Progenitor cell of endocrine pancreas (in vitro differentiated cells): ENCODE measurements at places on chromosomes 2 and 18. TPM values are rescaled to one million over a fixed set of nuclear protein-coding genes. Genes with fewer than 3 reads are reported as not detected.
A peak's percentile ranks its signal among the peaks of the same experiment; 100 is the strongest.

- no peak overlapping the region for H3K4me3 ChIP-seq
- no peak for DNase-seq
- no peaks in the 10 kb centered on the region for H3K36me3 ChIP-seq
Observed at GRCh38 chr2:65355186-65355831, 77.1 kb downstream of the SPRED2 start.

DNA sequence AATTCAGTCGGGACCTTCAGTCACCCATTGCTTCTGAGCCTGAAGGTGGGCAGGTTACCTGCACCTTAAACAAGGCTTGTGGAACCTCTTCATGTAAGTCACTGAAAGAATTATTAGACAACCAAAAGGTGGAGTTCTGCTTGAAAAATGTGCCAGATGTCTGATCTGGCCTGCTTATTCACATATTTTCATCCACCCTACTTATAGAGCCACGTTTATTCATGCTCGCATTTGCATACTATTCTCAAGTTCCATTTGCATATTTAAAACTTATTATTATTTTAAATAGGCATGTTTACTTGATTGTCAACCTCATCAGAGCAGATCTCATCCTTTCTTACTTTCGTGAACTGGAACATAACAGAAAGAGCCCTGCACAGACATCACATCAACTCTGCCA lies 140.0 kb upstream of the NABP1 start:
- no peaks in the 10 kb centered on the region for H3K36me3 ChIP-seq
- no peak overlapping the region for H3K4me3 ChIP-seq
- no peaks in the 10 kb centered on the region for H3K27me3 ChIP-seq
- DNase-seq, result no peak
- H3K27ac ChIP-seq, result no peak overlapping the region
- H3K4me1 ChIP-seq, result no peaks in the 10 kb centered on the region

GRCh38 chr2:240930631-240931318 lies 24.6 kb downstream of the CROCC2 start:
- no peaks in the 10 kb centered on the region for H3K4me1 ChIP-seq
- peaks cover 20% of the 10 kb centered on the region for H3K27me3 ChIP-seq
- no peak overlapping the region for H3K27ac ChIP-seq
- no peak overlapping the region for H3K4me3 ChIP-seq
- H3K36me3 ChIP-seq, result no peaks in the 10 kb centered on the region

DNA sequence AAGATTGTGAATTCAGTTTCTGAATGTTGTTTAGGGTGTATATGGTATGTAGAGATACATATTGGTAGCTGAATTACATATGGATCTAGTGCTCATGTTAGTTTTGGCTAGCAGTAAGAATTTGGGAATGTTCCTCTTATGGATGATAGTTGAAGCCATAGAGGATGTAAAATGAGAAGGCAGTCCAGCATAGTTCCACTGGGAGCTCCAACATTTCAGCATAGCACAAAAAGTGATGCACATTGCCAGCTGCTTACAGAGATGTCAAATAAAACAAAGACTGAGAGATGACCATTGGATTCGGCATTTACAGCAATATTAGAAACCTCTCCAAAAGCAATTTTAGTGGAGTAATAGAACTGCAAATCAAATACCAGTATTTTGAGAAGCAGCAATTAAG lies 77.4 kb downstream of the EML4 start:
- H3K4me3 ChIP-seq, result no peak overlapping the region
- no peak overlapping the region for H3K27ac ChIP-seq
- no peaks in the 10 kb centered on the region for H3K27me3 ChIP-seq
- H3K36me3 ChIP-seq, result peaks cover 4% of the 10 kb centered on the region

DNA sequence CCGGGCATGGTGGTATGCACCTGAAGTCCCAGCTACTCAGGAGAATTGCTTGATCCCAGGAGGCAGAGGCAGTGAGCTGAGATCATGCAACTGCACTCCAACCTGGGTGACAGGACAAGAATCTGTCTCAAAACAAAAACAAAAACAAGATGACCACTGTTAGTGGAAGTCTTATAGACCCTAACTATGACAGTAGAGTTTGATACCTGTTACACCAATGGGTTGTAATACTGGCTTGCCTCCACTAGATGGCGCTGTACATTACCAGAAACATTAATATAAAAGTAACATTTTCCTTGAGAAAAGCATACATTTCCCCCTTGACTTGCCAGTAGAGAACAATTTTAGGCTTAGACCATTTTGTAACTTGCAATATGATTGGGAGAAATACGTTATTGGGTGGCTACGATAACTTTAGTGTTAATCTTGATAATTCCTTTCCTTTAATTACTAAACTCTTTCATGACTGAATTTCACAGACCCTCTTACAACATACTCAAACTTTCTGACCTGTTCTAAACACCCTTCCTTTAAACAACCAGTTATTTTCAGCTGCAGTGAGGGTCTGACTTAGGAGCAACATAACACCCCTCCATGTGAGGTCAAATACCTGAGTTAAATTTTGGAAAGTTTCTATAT lies 19.5 kb downstream of the SLC25A52 start:
- peaks cover 4% of the 10 kb centered on the region for H3K36me3 ChIP-seq
- H3K4me3 ChIP-seq, result no peak overlapping the region
- no peaks in the 10 kb centered on the region for H3K27me3 ChIP-seq
- H3K27ac ChIP-seq, result no peak overlapping the region
- H3K4me1 ChIP-seq, result no peaks in the 10 kb centered on the region

GRCh38 chr2:215870088-215870490 lies 143.3 kb downstream of the MREG start:
- H3K27ac ChIP-seq, result no peak overlapping the region
- H3K36me3 ChIP-seq, result no peaks in the 10 kb centered on the region
- no peaks in the 10 kb centered on the region for H3K27me3 ChIP-seq
- DNase-seq, result no peak

DNA sequence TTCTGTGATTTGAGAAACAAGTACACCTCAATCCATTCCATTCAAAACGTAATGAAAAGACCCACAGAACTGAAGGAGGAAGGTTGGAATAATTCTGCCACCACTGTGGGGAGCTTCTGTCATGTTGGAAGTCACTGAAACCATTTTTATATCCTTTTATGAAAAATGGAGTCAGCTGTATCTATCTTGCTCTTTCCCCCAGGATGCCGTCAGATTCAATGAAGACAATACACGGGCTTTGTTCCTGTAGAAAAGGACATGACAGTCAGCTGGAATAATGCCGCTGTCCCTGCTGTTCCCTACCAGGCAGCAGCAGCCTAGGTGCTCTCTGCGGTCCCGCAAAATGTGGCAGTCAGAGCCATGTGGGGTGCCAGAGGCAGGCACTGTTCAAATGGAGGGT lies 52.5 kb upstream of the APCDD1 start:
- no peak for DNase-seq
- H3K4me3 ChIP-seq, result no peak overlapping the region
- peaks cover 29% of the 10 kb centered on the region for H3K27me3 ChIP-seq
- H3K27ac ChIP-seq, result no peak overlapping the region
- H3K4me1 ChIP-seq, result peaks cover 8% of the 10 kb centered on the region
- no peaks in the 10 kb centered on the region for H3K36me3 ChIP-seq

DNA sequence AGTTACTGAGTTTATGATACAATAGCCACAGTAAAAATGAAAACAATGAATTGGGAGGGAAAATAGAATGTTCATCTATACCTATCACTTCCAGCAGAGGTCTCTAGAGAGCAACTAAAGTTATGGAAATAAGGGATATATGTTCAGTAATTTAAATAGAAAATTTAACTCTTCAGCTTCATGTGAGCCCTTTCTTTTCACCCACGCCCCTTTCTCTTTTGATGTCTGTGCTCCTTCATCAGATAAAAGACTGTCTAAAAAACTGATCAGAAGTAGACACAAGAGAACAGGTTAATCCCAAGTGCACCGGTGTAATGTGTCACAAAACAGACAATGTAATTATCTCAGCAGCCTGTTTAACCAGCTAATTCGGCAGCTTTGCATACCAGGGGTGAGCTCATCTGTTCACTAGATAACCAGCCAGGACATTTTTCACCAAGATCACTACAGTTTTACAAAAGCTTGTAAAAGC lies 238.5 kb upstream of the ERBB4 start:
- peaks cover 9% of the 10 kb centered on the region for H3K4me1 ChIP-seq
- peak overlapping the region; percentile 40 for H3K27ac ChIP-seq
- no peak for DNase-seq

GRCh38 chr2:236036045-236036444 lies 132.1 kb downstream of the GBX2 start:
- H3K27me3 ChIP-seq, result no peaks in the 10 kb centered on the region
- H3K36me3 ChIP-seq, result peaks cover 4% of the 10 kb centered on the region
- no peak overlapping the region for H3K27ac ChIP-seq

INO80C gene
- 30.0 and 31.6 TPM in 2 replicates for total RNA-seq

SAG gene
- total RNA-seq, result not detected in 2 replicates

MTA3 gene
- total RNA-seq, result 96.0 and 102 TPM in 2 replicates

INO80B gene
- 46.8 and 51.0 TPM in 2 replicates for total RNA-seq

PRKCE gene
- total RNA-seq, result 3.9 and 4.2 TPM in 2 replicates

PDCD1 gene
- total RNA-seq, result not detected in 2 replicates

RAB11FIP5 gene
- 22.0 and 23.5 TPM in 2 replicates for total RNA-seq

CYP1B1 gene
- 1.1 and 1.6 TPM in 2 replicates for total RNA-seq

LIMS4 gene
- total RNA-seq, result 0.74 and 1.4 TPM in 2 replicates
